ENCODE measurements at places on chromosomes 4 and X. TPM values are rescaled to one million over a fixed set of nuclear protein-coding genes. Genes with fewer than 3 reads are reported as not detected.
A peak's percentile ranks its signal among the peaks of the same experiment; 100 is the strongest.

HEPH gene
- total RNA-seq: 0.35 TPM

PROM1 gene
- not detected for total RNA-seq

CCDC110 gene
- 1.3 TPM for total RNA-seq

TREX2 gene
- total RNA-seq: 0.80 TPM

SSX4 gene
- not detected for total RNA-seq

DNA sequence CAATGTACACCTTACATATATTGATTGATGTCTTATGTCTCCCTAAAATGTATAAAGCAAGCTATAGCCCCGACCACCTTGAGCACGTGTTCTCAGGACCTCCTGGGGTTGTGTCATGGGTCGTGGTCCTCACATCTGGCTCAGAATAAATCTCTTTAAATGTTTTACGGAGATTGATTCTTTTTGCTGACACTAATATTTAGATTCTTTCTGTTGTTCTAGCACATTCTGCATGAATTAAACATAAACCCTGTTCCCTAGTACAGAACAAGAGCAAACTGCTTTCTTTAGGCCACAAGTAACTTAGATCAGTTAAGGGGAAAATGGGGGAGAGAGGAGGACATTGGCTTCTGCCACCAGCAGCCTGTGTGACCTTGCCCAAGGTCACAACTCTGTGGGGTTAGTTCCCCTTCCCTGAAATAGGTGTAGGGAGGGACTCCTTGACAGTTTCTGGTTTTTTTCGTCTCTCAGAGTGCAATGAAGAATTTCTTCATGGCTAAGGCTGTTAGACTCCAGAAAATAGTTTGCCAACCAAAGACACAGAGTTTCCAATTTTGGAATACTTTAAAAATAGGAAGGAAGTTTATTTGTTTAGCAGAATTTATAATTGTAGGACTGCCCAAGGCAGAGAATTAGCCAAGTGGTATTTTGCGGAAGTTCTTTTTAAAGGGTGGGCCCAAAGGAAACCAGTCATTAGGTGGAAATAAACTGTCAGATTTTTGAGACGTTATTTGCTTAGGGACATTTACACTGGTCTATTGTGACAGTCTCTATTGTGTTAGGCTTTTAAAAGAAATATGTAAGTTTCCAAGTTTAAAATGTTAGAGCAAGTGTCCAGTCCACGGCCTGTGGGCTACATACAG lies 29.4 kb downstream of the PTTG2 start:
- H3K4me3 ChIP-seq: no peak overlapping the region
- peaks cover 11% of the 10 kb centered on the region for H3K4me1 ChIP-seq
- 0 out of 2 replicates have a peak overlapping the region, but pooled peaks have one; percentile 30 for H3K27ac ChIP-seq
- H3K36me3 ChIP-seq: no peaks in the 10 kb centered on the region
- no peak for DNase-seq
- no peaks in the 10 kb centered on the region for H3K27me3 ChIP-seq

- no peak for DNase-seq
- H3K4me1 ChIP-seq: no peaks in the 10 kb centered on the region
- no peak overlapping the region for H3K4me3 ChIP-seq
- H3K27ac ChIP-seq: no peak overlapping the region
- no peaks in the 10 kb centered on the region for H3K27me3 ChIP-seq
Observed at GRCh38 chrX:10972706-10973105, 138.4 kb upstream of the HCCS start.

DNA sequence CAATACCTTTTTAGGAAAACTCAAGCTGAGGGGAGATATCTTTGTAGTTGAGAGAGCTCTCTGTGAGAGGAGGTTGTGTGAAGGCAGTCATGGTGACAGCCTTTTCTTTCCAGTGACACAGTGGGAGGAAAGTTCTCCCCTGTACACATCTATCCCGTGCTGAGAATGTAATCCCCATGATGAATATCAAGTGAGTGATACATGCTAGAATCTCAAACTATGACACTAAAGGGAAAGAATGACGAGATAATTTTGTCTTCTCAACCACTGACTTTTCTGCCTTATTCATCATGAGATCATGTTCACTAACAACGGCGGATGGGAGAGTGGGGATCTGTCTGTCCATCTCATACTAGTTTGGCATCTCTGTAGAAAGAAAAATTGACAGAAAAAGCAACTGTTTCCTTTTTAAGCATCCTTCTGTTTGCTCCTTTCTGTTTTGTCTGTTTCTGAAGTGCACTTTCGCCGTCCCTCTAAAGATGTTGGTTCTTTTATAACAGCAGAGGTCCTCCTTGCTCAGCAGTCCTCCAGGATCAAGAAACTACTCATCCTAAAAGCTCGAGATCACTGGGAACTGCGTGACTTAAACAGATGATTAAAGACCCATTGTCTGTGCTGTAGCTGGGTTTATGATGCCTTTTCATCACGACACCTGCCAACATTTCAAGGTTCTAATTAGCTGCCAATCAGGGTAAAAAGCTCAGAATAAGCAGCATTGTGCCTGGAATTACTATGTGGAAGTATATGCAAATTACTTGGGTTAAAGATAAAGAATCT lies 137.6 kb downstream of the DCK start:
- H3K27ac ChIP-seq: no peak overlapping the region
- no peaks in the 10 kb centered on the region for H3K27me3 ChIP-seq
- no peak for DNase-seq
- no peaks in the 10 kb centered on the region for H3K36me3 ChIP-seq
- no peaks in the 10 kb centered on the region for H3K4me1 ChIP-seq

- H3K4me1 ChIP-seq: no peaks in the 10 kb centered on the region
- H3K4me3 ChIP-seq: no peak overlapping the region
- H3K27ac ChIP-seq: no peak overlapping the region
Observed at GRCh38 chr4:85302756-85303155, 172.2 kb upstream of the ARHGAP24 start.

DNA sequence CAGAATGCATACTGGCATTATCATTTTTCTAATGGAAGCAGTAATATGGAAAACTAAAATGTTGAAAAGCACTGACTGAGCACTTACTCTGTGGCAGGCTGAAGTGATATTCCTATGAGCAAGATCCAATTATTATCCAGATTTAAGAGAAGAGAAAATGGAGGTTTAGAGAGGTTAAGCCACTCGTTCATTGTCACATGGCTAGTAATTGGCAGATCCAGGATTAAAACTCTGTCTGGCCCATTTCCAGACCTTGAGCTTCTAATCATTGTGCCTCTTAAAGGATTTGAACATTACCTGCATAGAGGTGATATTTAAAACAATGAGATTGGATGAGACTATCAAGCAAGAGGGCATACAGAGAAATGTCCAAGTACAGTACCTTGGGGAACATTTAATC lies 80.6 kb downstream of the MFAP3L start:
- H3K4me3 ChIP-seq: no peak overlapping the region
- DNase-seq: no peak
- no peaks in the 10 kb centered on the region for H3K4me1 ChIP-seq
- no peak overlapping the region for H3K27ac ChIP-seq

DNA sequence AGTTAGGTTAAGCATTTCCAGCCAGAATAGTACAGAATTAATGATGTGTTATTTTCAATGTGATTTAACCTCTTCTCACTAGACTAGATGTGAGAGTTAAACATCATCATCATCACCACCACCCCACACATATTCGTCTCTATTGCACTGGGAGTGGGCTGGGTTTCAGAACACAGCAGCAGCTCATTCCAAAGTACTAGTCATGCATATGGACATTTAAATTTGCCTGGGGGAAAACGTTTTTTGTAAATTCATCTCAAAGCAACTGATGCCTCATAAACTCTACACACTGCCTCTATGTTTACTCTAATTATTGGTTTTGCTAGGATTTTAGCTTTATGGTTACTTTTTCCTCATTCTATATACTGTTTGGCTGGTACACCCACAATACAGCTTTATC lies 509.1 kb downstream of the PPP4R3C start:
- H3K4me1 ChIP-seq: no peaks in the 10 kb centered on the region
- H3K36me3 ChIP-seq: no peaks in the 10 kb centered on the region
- H3K27ac ChIP-seq: no peak overlapping the region
- no peaks in the 10 kb centered on the region for H3K27me3 ChIP-seq
- no peak overlapping the region for H3K4me3 ChIP-seq
